ENCODE measurements at places on chromosomes 7 and 10. TPM values are rescaled to one million over a fixed set of nuclear protein-coding genes. Genes with fewer than 3 reads are reported as not detected.
A peak's percentile ranks its signal among the peaks of the same experiment; 100 is the strongest.

DNA sequence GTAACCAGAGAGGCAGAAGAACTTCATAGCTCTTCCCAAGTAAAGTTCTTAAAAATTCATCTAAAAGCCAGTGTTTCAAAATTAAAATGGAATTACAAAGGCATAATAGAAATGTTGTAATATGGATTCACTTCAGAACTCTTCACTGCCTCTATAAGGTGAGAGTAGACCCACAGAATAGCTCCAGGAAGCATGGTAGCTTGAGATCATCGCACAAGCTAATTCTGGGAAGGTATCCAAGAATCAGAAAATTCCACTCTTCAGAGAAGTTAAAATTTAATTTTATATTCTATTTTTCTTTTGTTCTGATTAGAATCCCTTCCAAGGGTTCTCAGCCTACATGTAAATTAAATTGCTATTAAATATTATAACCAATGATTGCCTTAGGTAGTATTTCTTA, 1.5 kb upstream of the DHX32 start:
- DNase-seq = no peak

DNA sequence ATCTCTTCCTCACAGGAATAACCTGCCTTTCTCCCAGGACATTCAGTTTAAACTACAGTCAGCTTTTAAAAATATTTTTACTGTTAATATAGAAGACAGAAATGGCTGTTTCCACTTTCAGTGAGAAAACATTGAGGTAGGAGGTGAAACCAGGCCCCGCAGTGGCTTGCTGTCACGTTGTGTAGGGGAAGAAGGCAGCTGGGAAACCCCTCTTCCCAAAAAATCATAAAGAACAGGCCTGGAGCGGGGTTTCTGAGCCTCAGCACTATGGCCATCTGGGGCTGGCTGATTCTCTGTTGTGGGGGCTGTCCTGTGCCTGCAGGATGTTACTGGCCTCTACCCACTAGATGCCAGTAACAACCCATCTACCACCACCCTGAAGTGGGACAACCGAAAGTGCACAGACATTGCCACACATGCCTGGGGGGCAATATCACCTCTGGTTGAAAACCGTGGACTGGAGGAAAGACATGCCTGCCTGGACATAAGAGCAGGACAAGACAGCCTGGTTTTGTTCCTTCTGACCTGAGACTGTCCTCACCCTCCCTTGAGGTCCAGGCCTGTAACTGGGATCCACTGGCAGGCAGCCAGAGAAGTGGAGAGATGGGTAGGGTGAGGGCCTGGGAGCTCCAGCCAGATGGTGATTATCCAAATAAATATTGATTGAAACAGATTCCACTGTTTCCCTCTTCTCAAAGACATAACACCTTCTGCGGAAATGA, 43.9 kb downstream of the KCNH2 start:
- no peak for DNase-seq

- DNase-seq = peak; percentile 16
Observed at GRCh38 chr7:111855161-111855841, 293.0 kb upstream of the IMMP2L start.

DNA sequence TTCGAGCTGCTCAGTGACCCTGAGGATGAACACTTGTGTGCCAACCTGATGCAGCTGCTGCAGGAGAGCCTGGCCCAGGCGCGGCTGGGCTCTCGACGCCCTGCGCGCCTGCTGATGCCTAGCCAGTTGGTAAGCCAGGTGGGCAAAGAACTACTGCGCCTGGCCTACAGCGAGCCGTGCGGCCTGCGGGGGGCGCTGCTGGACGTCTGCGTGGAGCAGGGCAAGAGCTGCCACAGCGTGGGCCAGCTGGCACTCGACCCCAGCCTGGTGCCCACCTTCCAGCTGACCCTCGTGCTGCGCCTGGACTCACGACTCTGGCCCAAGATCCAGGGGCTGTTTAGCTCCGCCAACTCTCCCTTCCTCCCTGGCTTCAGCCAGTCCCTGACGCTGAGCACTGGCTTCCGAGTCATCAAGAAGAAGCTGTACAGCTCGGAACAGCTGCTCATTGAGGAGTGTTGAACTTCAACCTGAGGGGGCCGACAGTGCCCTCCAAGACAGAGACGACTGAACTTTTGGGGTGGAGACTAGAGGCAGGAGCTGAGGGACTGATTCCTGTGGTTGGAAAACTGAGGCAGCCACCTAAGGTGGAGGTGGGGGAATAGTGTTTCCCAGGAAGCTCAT, 1.1 kb downstream of the DDIT4 start:
- DNase-seq = peak; percentile 68

GRCh38 chr7:70649323-70649722, 482.6 kb upstream of the GALNT17 start:
- DNase-seq = no peak

EBLN1 gene
- not detected for total RNA-seq
